Heart left ventricle (tissue), 16 donors: ENCODE measurements at places on chromosomes 1 and 21. TPM values are rescaled to one million over a fixed set of nuclear protein-coding genes. Genes with fewer than 3 reads are reported as not detected.

SLAMF8 gene
- 1.2 TPM for total RNA-seq

- no peak for DNase-seq
Measured at GRCh38 chr1:210490781-210491180, 162.1 kb downstream of the HHAT start.

GRCh38 chr1:115428676-115429075 lies 90.6 kb upstream of the NGF start:
- DNase-seq = no peak

GRCh38 chr1:111219557-111220286 lies 7.8 kb upstream of the CHI3L2 start:
- no peak for DNase-seq

GRCh38 chr1:17599291-17599953 lies 59.9 kb downstream of the ARHGEF10L start:
- no peak for DNase-seq

DNA sequence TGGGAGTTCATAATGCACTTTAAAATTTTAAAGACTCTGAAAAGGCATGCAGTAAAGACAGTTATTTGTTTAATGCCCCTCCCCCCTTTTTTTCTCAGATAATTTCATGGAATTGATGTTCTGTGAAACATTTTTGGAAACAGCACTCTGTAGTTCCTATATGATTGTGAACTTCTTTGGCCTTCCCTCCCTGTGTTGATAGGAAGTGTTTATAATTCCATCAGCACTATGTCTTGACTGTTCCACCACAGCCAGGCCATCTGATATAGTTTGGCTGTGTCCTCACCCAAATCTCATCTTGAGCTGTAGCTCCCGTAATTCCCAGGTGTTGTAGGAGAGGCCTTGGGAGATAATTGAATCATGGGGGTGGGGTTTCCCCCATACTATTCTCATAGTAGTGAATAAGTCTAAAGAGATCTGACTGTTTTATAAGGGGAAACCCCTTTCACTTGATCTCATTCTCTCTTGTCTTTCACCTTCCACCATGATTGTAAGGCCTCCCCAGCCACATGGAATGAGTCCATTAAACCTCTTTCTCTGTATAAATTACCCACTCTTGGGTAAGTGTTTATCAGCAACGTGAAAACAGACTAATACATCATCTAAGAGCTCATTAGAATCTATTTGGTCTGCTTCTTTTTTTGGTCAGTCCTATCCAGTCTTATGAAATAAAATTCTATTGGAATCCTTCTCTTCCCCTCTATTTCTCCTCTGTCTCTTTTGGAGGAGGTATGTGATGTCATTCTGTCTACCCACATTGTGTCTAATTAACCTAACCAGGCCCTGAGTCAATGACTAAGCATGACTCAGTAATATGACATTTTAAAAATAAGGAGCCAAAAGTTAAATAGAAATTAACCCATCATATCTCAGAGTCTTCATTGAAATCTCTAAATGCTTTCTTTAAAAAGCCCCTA lies 8.9 kb downstream of the CCDC185 start:
- no peak for DNase-seq

DNA sequence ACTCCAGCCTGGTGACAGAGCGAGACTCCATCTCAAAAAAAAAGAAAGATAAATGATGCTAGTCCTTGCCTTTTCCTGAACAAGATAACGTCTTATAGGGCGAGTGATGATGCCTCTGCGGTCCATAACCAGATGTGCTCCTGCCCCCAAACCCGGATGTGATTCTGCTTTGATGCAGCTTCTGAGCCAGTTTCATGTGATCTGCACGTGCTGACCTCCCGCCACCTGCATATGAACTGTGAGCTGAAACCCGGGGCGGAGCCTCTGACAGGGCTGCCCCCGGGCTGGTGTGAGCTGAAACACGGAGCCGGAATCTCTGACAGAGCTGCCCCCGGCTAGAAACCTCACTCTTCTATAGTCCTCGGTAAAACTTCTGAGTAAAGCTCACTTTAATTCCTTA lies 1.3 kb downstream of the KRTAP12-4 start:
- DNase-seq = no peak

- no peak for DNase-seq
Measured at GRCh38 chr1:113881661-113882060, 5.7 kb downstream of the BCL2L15 start.

CD1B gene
- total RNA-seq = not detected

C1orf226 gene
- total RNA-seq = 7.7 TPM

DNA sequence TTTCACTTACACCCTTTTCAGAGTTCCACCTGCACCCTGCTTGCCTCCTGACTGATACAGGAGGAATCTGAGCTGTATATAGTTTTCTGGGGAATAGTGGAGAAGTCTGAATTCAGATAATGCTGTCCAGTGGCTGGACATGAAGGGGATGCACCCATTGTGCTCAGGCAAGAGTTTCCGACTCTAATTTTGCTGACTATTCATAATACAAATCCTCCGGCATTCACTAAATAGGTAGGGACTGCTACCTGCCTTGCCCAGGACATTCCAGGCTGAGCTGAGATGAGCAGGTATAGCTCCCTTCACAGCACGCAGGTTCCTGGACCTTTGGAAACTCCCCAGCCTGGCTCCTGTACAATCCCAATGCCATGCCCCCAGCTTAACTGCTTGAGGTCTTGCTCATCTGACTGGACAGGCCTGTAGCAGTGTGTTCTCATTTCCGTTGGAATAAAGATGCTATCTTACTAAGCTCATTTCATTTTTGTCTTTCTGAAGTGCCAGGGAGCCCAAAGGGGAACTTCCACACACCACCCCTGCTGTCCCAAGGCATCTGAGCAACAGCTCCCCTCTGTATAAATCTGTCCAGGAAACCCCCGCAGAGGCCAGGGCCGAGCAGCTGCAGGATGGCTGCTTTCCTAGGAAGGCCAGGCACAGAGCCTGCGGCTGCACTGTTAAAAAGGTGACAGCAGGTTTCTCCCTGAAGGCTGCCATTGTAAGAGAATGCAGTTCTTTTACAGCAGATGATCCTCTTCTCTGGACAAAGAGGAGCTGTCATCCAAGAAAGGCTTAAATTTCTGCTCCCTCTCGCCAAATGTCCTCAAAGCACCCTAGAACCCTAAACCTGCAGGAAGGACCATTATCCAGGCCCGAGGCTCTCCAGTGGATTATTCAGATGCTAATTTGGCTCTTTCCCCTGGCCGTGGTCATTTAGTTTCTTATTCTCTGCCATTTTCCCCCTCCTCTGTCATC lies 21.7 kb upstream of the VASH2 start:
- no peak for DNase-seq

- no peak for DNase-seq
Measured at GRCh38 chr21:31115249-31115648, 77.0 kb upstream of the KRTAP19-8 start.

DNA sequence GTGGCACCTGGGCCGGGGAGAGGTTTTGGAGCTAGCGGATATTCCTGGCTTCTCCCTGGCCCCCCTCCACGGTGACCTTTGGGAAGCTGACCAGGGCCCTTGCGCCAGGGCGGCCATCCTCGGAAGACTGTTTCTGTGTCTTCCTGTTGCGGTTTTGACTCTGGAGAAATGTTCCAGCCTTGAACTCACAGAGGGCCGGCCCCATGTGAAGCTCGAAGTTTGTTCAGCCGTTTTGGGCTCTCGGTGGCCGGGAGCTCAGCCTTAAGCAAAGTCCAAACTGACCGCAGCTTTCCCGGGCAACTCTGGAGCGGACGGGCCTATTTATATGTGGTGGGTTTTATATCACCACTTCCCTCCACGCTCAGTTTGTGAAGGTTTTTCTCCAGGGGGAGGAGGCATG lies 17.0 kb upstream of the WNT4 start:
- no peak for DNase-seq

- no peak for DNase-seq
Measured at GRCh38 chr1:229870381-229870780, 196.7 kb upstream of the GALNT2 start.
